ENCODE measurements at places on chromosomes 2 and 18.

GRCh38 chr18:63753676-63754075, 21.5 kb upstream of the SERPINB7 start:
- no peak for DNase-seq

DNA sequence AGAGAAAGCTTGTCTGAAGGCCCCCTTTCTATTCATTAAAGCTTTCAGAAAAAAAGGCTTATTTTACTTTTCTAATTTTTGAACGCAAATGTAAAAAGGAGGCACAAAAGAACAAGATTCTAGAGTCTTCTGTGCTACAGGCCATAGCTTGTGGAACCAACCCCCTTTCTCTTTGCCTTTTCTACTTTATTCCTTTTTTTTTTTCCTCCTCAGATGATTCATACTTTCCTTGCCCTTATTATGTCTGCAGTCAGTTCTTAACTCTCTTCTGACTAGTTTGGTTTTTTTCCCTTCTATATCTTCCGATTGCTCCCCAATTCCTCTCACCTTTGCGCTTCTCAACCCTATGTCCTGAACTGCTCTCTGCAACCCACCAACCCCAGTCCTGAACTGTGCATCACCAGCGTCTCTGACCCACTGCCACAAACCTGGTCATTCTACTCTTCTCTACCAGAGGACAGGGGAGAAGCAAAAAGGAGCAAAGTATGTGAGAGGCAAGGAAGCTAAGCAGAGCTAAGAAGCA, 56.9 kb upstream of the WIPF1 start:
- DNase-seq, result no peak

DNA sequence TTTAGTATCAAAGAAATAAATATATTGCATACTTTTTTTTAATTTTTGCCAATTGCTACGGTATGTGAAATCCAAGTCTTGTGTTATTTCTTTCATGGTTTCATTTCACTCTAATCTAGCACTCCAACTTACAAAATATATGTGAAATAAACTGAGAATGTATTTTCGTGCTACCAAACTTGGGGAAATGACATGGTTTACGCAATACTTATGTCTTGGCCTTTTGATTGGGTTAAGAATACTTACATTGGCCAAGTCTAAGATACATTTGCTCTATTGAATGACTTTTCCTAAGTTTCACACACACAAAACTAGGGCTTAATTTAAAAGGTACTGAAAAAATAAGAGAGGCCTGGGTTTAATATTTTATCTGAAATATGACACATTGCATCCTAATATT, 80.5 kb downstream of the VRK2 start:
- no peak for DNase-seq

GRCh38 chr2:232075080-232075479, 113.6 kb downstream of the DIS3L2 start:
- no peak for DNase-seq

Data from NCI-H1105 treated with DMSO at 0.1 percent for 48 hours (cell line).